ENCODE measurements at places on chromosomes 11 and 22. TPM values are rescaled to one million over a fixed set of nuclear protein-coding genes. Genes with fewer than 3 reads are reported as not detected.
A peak's percentile ranks its signal among the peaks of the same experiment; 100 is the strongest.

The OR51G2 gene
- total RNA-seq = not detected

The APOBEC3C gene
- 23.7 TPM for total RNA-seq

The MOGAT2 gene
- total RNA-seq = not detected

The SHANK2 gene
- total RNA-seq = 109 TPM

The APOA4 gene
- total RNA-seq = not detected

The KCTD21 gene
- total RNA-seq = 8.7 TPM

The KCNJ1 gene
- total RNA-seq = not detected

The MRGPRE gene
- total RNA-seq = not detected

The SCGB2A2 gene
- not detected for total RNA-seq

The PYGM gene
- 1.8 TPM for total RNA-seq

The SLC37A2 gene
- total RNA-seq = 4.3 TPM

DNA sequence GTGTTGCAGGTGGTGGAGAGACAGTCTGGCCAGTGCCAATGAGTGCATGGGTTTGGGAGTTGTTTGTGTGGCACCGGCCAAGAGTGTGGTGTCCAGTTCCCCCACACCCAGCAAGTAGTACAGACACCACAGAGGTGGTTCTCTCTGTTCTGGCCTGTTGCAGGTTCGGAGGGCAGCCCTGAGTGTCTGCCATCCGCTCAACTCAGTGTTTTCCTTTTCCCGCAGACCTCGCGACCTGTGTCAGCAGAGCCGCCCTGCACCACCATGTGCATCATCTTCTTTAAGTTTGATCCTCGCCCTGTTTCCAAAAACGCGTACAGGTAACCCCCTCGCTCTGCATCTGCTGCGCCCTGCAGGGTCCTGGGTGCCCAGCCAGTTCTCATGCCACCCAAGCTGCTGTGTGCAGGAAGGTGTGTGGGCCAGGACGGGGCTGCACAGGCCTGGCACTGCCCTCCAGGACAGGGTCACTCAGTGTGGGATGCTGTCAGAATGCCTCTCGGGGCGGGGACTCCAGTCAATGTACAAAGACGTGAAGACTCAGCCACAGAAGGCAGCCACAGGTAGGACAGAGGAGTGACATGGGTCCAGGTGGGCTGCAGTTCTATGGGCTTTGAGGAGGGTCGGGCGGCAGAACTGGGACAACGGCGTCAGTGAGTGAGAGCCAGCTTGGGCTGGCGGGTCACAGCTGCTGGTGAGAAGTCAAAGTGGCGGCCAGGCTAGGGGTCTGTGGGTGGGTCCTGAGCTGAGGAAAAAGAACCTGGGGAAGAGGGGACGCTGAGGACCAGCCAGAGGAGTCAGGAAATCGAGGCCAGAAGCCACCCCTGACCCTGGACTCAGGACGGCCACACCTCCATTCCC, 15.9 kb downstream of the TANGO2 start:
- no peaks in the 10 kb centered on the region for H3K27me3 ChIP-seq
- H3K27ac ChIP-seq = no peak overlapping the region
- no peak overlapping the region for H3K4me3 ChIP-seq
- DNase-seq = no peak
- H3K36me3 ChIP-seq = peaks cover 31% of the 10 kb centered on the region

GRCh38 chr22:23177197-23177596, 3.1 kb upstream of the BCR start:
- H3K27ac ChIP-seq = peak overlapping the region; percentile 68
- H3K36me3 ChIP-seq = peaks cover 42% of the 10 kb centered on the region
- H3K4me3 ChIP-seq = peak overlapping the region; percentile 17
- DNase-seq = peak; percentile 35

GRCh38 chr11:134542401-134543165, 130.5 kb upstream of the B3GAT1 start:
- no peak overlapping the region for H3K27ac ChIP-seq
- peak; percentile 39 for DNase-seq
- H3K36me3 ChIP-seq = no peaks in the 10 kb centered on the region

GRCh38 chr22:25334162-25334490, 114.7 kb downstream of the CRYBB2 start:
- H3K27me3 ChIP-seq = no peaks in the 10 kb centered on the region
- no peak overlapping the region for H3K4me3 ChIP-seq
- H3K36me3 ChIP-seq = no peaks in the 10 kb centered on the region
- H3K4me1 ChIP-seq = no peaks in the 10 kb centered on the region
- H3K27ac ChIP-seq = no peak overlapping the region

GRCh38 chr22:40512426-40513136, 123.9 kb downstream of the MRTFA start:
- peaks cover 12% of the 10 kb centered on the region for H3K36me3 ChIP-seq
- no peak for DNase-seq
- peaks cover 41% of the 10 kb centered on the region for H3K4me1 ChIP-seq
- no peak overlapping the region for H3K27ac ChIP-seq

GRCh38 chr11:111851636-111852035, 19.7 kb downstream of the ALG9 start:
- no peak for DNase-seq
- no peaks in the 10 kb centered on the region for H3K4me1 ChIP-seq
- no peaks in the 10 kb centered on the region for H3K27me3 ChIP-seq
- H3K36me3 ChIP-seq = no peaks in the 10 kb centered on the region

GRCh38 chr11:112525844-112526590, 265.4 kb upstream of the PLET1 start:
- H3K27me3 ChIP-seq = peaks cover 73% of the 10 kb centered on the region
- no peak for DNase-seq
- H3K27ac ChIP-seq = no peak overlapping the region

DNA sequence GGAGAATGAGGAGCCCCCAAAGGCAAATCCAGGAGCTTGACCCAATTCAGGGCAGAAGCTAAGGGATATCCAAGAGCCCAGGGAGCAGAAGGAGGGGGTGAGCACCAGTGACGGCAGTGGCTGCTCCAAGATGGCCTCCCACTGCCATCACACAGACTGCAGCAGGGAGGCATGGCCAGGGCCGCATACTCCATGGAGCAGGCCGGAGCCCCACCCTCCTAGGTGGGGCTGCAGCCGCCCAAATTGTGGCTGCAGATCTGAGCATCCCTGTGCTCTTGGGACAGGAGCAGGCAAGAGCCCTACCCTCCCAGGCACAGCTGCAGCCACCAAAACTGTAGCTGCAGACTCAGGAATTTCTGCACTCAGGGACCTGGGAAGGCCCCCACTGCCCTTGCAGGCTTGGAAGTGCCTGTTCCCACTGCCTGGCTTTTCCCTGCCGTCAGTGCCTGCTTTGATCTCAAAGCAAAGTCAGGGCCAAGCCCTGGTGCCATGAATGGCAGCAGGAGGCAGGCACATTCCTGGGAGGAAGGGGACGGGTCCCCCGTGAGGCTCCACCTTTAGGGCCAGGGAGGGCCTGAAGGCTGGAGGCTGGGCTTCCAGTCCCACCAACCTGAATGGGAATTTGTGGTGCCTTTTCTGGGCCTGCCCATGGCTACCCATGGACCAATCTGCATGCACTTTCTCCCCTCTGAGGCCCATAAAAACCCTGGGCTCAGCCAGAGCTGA, 10.3 kb upstream of the WNT7B start:
- H3K4me3 ChIP-seq = no peak overlapping the region
- H3K27ac ChIP-seq = no peak overlapping the region
- peaks cover 7% of the 10 kb centered on the region for H3K27me3 ChIP-seq
- peaks cover 6% of the 10 kb centered on the region for H3K36me3 ChIP-seq
- DNase-seq = no peak

DNA sequence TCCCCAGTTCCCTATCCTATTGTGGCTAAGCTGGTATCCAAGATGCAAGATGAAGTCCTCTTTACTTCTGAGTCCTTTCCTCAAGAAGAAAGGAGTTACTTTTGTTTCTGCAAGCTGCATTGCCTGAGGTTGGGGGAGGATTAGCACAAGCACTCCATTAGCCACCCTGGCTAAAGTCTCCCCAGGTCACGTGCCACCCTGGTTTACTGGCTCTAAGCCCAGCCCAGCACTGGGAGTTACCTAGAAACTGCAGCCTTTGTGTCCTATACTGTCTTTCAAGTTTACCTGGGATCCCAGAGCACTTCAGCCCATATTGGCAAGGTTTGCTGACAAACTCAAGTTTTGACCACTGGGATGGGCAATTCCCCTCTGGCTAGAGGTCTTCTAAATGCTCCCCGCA, 78.4 kb upstream of the DBX1 start:
- no peak overlapping the region for H3K27ac ChIP-seq
- no peaks in the 10 kb centered on the region for H3K4me1 ChIP-seq
- H3K27me3 ChIP-seq = no peaks in the 10 kb centered on the region

GRCh38 chr11:57527056-57527631, 3.4 kb downstream of the TIMM10 start:
- peak overlapping the region; percentile 13 for H3K27ac ChIP-seq
- H3K36me3 ChIP-seq = peaks cover 23% of the 10 kb centered on the region
- peaks cover 12% of the 10 kb centered on the region for H3K4me1 ChIP-seq
- no peak overlapping the region for H3K4me3 ChIP-seq

DNA sequence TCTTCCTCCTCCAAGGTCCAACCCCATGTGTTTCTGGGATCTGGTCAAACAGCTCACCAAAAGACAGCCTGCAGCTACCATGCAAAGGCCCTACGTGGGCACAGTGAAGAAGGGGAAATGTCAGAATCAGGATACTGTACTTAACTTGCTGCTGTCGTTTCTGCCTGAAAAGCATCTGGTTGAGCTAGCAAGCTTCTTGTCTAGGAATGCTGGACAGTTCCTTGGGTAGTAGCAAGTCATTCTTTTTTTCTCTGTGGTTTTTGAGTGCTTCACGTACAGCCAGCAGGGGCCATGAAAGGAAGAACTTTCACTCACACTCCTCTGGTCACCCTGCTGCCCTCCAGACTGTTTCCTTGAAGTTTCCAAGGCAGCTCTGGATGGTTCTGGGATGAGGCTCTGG, 24.7 kb downstream of the RCOR2 start:
- peaks cover 48% of the 10 kb centered on the region for H3K36me3 ChIP-seq
- H3K27me3 ChIP-seq = no peaks in the 10 kb centered on the region
- no peak overlapping the region for H3K27ac ChIP-seq

DNA sequence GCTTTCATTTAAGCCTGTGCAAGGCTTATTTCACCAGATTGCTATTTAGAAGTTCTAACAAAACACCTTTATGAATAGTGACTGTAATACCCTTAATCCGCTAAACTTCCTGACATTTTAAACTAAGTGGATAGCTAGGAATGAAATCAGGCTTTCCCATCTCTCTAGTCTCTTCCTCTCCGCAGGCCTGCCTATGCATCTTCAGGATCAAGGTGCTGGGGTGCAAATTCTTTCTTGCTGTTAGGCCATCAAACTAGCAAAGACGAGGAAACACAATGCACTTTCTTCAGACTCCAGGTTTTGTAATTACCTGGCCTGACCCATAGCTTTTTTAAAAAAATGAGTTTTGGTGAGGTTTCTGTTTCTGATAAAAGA, 149.4 kb downstream of the DBX1 start:
- H3K4me3 ChIP-seq = no peak overlapping the region
- H3K36me3 ChIP-seq = no peaks in the 10 kb centered on the region
- H3K27me3 ChIP-seq = no peaks in the 10 kb centered on the region

DNA sequence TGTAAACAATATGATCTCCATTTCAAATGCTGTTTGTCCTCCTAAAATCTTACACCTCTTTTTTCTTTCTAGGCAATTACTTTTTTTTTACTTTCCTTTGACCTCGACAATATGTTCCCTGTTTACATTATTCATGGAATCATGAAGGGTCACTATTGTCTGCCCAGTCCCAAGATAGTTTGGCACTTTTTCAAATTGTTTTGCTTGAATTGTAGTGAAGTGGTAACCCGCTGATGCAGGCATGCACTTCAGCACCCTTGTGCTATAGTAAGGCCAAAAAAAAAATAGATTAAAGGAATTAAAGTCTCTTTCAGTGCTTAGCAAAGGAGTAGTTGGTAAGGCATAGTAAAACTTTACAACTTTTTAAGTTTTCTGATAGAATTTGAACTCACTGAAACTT, 90.9 kb downstream of the PAX6 start:
- no peak for DNase-seq
- H3K27me3 ChIP-seq = no peaks in the 10 kb centered on the region
- H3K27ac ChIP-seq = no peak overlapping the region

DNA sequence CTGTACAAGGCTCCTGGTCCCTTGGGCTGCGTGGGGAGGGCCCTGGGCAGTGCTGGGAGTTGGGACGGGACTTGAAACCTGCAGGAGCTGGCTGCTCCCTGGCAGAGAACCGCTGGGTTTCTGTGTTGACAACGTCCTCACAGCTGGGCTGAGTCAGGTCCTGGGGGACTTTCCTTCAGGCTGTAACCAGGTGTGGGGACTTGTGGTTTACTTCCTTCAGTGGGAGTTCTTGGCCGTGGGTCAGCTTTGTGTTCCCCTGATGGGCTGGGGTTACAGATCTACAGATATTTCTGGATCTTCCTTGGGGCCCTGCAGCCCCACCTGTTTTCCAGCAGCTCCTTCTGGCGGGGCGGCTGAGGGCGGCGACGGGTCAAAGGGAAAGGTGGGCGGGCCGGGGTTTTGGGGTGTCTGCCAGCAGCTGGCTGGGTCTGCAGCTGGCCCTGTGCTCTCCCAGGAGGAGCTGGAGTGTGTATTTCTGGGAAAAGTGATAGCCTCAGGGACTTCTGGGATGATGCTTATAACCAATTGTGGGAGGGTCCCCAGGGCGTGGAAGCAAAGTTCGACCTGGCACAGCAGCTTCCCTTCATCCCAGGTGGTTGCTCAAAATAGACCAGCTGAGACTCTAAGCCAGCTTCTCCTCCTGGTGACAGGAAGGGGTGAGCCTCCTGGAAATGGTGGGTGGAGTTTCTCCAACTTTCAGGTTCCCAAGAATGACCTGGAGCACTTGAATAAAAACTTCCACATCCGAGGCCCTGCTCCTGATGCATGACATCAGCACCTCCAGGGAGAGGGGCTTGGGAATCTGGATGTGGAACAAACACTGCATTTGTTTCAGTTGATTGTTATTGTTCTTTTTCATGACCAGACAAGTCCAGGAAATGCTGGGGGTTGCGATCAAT, 19.1 kb downstream of the ST14 start:
- peaks cover 49% of the 10 kb centered on the region for H3K4me1 ChIP-seq
- H3K27ac ChIP-seq = no peak overlapping the region
- H3K27me3 ChIP-seq = no peaks in the 10 kb centered on the region
- H3K36me3 ChIP-seq = peaks cover 3% of the 10 kb centered on the region
- H3K4me3 ChIP-seq = peak overlapping the region; percentile 41

GRCh38 chr22:35873426-35873825, 155.2 kb downstream of the RBFOX2 start:
- no peaks in the 10 kb centered on the region for H3K36me3 ChIP-seq
- no peak overlapping the region for H3K4me3 ChIP-seq
- H3K27ac ChIP-seq = no peak overlapping the region
- DNase-seq = no peak
